MV-4-11 (cell line): ENCODE measurements at places on chromosomes 13 and 19.
A peak's percentile ranks its signal among the peaks of the same experiment; 100 is the strongest.

- DNase-seq, result no peak
Observed at GRCh38 chr19:21835429-21835809, 563 bp downstream of the ZNF43 start.

DNA sequence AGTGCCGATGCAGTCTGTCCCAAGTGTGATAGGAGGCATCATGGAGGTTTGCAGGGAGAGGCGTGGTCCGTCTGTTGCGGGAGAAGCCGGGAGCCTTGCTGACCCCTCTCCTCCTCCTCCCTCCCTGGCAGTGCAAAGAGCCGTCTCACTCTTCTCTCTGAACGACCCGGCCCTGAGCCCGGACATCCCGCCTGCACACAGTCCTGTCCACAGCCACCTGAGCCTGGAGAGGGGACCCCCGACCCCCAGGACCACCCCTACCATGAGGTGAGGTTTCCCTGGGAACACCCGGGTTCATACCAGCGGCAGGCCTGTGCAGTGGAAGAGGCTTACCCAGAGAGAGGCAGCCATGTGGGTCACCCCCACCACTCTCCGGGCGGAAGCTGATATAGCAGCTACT, 22.3 kb downstream of the DPF1 start:
- DNase-seq, result no peak

- DNase-seq, result no peak
Observed at GRCh38 chr19:55473225-55474012, 3.0 kb upstream of the ZNF628 start.

DNA sequence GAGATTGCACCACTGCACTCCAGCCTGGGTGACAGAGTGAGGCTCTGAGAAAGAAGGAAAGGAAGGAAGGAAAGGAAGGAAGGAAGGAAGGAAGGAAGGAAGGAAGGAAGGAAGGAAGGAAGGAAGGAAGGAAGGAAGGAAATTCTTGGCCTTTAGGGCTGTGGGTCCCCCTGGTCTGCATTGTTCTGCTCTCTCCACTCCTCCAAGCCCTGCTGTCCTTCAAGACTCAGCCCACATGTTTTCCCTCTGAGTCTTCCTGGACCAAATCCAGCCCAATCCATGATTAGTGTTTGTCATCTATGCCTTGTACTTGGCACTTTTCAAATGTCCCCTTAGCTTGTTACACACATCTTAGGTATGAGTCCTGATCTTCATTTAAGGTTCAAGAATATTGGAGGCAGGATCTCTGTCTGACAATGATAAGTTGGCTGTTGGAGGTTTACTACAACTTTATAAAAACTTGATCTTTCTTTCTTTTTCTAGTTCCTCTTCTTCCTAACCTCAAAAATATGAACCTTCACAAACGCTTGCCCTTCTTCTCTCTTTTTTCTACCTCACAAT, 48.8 kb upstream of the INTS6 start:
- peak; percentile 61 for DNase-seq

DNA sequence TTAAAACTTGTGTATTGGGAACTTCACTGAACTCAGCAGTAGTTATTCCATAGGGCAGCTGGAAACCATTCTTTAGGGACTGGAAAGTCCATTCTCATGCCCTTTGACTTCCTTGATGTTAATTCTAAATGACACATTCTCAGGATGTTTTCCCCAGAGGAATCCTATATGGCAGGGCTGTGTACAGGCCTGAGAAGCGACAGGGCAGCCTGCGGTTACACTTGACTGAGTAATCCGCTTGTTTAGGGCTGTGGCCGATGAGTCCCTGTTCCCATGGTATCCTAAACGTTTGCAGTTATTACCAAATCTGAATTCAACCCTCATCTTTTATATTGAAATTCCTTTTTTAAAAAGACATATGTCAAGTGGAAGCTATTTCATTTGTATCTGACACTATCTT, 83.5 kb downstream of the COL4A2 start:
- no peak for DNase-seq

DNA sequence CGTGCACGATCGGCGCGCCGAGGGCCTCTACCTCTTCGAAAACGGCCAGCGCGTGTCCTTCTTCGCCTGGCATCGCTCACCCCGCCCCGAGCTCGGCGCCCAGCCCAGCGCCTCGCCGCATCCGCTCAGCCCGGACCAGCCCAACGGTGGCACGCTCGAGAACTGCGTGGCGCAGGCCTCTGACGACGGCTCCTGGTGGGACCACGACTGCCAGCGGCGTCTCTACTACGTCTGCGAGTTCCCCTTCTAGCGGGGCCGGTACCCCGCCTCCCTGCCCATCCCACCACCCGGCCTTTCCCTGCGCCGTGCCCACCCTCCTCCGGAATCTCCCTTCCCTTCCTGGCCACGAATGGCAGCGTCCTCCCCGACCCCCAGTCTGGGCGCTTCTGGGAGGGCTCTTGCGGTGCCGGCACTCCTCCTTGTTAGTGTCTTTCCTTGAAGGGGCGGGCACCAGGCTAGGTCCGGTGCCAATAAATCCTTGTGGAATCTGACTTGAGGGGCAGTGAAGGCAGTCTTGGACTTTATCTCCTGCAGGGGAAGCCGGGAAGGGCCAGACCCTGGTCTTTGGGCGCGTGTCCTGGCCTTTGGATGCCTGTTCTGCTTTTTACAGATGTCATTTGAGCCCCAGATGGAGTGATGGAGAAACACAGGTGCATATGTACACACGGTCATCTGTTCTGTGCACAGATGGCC, 2.2 kb downstream of the CLEC11A start:
- no peak for DNase-seq

DNA sequence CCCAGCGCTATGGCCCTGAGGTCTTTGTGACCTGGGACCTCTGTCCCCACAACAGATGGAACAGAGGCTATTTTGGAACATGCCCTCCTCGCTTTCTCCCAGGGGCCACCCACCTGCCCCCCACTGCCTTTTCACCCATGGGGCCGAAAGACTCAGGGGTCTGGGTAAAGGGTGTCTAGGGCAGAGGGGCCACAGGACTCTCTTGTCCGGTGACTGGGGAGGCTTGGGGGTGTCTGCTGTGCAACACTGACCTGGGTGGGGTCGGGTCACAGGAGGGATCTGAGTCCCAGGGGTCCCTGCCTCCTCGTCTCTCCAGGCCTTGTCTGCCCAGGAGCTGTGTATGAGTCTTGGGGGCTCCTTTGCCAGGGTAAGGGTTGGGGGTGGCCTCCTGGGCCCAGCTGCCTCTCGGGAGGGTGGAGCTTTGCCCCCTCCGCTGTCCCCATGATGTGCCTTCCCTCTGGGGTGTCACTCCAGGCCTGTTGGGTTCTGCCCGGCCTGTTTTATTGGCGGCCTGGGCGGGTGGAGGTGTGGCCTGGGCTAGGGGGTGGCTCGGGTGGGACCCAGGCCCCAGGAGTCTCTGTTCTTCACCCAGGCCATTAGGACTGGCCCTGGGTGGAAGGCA, 2.1 kb downstream of the ARID3A start:
- DNase-seq, result no peak

DNA sequence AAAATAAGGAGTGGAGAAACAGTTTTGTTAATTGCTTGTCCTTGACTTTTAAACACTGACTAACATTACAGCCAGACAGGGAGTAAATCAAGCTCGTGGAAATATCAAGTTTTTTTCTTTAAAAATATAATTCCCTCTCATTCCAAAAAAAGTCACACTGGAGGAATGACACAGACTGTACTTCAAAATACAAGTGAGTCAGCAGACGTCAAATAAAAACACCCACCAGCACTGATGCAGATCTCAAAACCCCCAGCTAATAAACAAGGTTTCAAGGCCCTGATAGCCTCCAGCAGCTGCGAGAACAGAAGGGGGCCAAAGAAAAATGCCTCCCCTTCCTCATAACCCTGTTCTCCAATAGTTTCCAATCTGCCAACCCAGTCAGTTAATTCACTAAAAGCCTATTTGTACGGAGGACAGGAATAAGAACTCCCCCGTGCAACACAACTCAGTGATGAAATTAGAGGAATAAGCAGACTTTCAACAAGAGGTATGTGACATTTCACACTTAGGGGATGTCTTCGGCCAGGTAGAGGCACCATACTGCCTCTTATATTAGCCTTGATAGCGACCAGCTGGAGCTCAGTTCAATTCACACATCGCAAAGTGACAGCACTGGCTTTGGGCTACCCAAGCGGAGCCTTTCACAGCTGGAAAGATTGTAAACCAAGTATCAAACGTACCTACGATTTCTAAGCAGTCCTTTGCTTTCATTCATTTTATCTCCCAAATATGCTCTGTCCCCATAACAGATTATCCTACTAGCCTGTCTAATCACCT, 561.0 kb upstream of the KLF12 start:
- DNase-seq, result no peak

- peak; percentile 88 for DNase-seq
Observed at GRCh38 chr13:44243198-44243857, 130.3 kb upstream of the SERP2 start.

DNA sequence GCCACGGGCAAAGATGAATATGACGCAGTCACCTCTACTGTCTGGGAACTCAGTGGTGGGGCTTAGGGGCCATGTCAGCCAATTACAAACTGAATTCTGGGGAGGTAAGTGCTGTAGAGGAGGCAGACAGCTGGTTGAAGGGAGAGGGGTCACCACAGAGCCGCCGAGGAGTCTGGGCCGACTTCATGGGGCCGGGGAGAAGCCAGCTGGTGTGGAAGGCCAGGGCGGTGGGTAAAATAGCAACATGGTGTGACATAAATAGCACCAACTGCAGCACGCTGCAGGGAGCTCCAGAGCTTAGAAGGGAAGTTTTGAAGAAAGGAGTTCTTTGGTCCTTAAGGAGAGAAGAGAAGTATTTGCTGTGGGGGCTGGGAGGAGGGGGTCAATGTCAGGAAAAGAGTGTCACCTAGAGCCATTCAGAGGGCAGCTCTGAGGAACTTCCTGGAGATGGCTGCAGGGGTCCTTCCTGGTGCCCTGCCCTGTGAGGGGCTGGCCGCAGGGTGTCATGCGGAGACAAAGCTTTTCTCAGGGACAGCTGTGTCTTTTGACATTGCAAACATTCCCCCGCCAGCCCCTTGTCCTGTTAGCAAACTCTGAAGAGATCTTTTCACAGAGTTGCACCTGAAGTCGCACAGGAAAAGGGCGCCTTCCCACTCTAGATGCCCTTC, 6.4 kb downstream of the METTL21C start:
- no peak for DNase-seq

GRCh38 chr13:73177017-73177416, 118.2 kb downstream of the KLF5 start:
- DNase-seq, result no peak

GRCh38 chr19:35843676-35844481, 8.4 kb downstream of the NPHS1 start:
- peak; percentile 53 for DNase-seq

DNA sequence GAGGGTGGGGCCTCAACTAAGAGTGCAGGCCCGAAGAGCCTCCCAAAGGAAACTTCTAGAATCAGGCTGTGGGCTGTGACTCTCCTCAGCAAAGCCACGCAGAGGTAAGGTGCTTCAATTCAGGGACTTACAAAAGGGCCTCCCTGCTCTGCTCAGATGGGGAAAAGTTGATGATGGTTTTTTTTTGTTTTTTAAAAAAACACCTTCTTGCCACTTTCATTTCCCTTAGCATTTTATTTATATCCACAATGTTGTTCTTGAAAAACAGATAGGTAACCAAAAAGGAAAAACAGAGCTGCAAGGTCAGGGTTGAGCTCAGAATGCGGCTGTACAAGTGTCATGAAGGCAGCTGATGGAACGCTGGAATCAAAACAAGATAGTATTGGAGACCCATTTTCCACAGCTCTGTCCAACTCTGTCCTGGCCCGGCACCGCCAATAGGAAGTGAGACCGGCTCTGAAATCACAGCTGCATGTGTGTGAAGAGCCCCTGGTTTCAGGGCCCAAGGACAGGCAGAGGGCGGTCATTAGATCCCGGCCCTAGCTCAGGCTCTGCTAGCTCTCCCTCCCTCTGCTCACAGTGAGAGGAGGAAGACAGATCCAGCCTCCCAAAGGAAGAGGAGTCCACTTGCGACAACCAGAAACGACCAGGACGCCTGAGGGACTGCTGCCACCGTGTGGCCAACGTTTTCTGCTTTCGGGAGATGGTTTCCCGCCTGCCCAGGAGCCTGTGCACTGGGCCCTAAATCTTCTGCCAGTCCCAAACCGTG, 58.3 kb downstream of the KLF2 start:
- DNase-seq, result peak; percentile 69

DNA sequence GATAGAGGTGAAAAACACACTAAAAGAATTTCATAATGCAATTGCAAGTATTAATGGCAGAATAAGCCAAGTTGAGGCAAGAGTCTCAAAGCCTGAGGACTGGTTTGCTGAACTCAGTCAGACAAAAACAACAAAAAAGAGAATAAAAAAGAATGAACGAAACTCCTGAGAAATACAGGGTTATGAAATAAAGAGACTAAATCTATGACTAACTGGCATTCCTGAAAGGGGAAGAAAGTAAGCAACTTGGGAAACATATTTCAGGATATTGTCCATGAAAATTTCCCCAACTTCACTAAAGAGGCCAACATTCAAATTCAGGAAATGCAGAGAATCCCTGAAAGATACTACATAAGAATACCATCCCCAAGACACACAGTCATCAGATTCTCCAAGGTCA, 47.8 kb downstream of the UBL3 start:
- DNase-seq, result no peak

GRCh38 chr13:44620057-44620456, 43.9 kb upstream of the TSC22D1 start:
- no peak for DNase-seq

DNA sequence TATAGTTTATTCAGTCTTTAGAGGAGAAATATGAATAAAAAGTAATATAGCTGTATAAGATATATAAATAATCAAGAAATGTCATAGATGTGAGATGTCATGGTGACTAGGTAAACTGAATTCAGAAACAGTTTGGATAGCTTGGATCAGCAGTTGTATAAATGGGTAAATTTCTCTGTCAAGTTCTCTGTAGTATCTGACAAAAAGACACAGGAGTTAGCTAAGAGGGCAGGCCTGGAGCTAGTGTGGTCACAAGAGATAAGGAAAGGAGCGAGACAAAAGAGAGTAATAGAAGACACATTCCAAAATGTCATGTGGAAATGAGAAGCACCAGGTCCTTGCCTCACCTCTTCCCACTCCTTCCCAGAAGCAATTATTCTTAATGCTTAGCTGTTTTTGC, 349.0 kb downstream of the LMO7 start:
- DNase-seq, result no peak

- no peak for DNase-seq
Observed at GRCh38 chr13:39448834-39449233, 154.2 kb downstream of the LHFPL6 start.

GRCh38 chr13:113417836-113418721, 35.2 kb downstream of the ADPRHL1 start:
- peak; percentile 35 for DNase-seq

DNA sequence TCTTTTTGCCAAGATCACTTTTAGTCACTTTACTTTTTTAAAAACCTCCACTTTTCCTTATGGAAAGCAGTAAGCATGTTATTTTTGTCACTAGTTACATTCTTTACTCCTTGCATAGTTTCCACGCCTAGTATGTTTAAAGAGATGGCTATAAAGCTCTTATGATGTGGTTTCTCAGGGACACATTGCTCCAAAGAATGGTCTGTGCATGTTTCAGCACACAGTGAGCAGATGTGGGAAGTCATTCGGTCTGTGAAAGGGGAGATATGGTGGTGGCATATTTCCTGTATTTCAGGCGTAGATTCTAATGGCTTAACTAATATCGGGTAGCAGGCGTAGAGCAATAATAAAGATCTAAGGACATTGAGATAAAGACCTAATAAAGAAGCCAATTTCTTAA, 180.7 kb downstream of the SLITRK6 start:
- DNase-seq, result no peak

- DNase-seq, result no peak
Observed at GRCh38 chr19:1776606-1777147, 23.4 kb downstream of the ONECUT3 start.
